ENCODE measurements at places on chromosomes 1 and 21.
A peak's percentile ranks its signal among the peaks of the same experiment; 100 is the strongest.

- DNase-seq: no peak
Measured at GRCh38 chr21:38760762-38761155, 45.0 kb upstream of the ETS2 start.

DNA sequence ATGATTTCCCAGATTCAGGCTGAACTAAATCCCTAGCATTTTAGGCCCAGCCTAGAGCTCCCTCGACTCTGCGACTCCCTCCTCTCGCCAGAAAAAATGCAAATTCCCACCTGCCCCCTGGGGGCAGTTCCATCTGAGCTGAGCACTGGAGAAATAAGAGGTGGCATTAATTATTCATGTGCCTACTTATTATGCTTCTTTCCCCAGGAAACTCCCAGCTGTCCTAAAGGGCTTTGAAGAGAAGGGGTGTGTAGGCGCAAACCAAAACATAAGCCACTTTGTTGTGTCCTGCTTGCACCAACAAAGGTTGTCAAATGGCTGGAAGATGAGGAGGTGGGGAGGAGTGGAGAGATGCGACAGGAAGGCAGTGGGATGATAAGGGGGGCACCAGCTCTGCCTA lies 41.4 kb upstream of the GOLT1A start:
- DNase-seq: no peak

- DNase-seq: no peak
Measured at GRCh38 chr21:46055863-46056281, 42.0 kb upstream of the COL6A2 start.

DNA sequence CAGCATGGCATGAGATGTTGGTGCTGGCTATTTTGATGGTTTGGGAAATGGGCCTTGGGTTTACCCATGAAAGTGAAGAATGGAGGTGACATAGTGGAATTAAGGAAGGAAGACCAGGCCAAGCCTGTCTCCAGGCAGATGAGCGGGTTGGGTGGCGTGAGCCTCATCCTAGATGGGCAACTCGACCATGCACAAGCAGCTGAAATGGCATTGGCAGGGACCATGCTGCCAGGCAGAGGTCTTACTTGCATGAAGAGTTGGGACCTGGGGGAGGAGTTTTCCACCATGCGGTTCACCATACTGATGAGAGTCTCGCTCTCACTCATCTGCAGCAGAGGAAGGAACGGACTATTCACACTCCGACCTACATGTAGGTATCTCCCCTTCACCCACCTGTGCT lies 37.5 kb upstream of the GOLT1A start:
- no peak for DNase-seq

GRCh38 chr1:108678706-108679105 lies 13.4 kb upstream of the PRPF38B start:
- DNase-seq: no peak

DNA sequence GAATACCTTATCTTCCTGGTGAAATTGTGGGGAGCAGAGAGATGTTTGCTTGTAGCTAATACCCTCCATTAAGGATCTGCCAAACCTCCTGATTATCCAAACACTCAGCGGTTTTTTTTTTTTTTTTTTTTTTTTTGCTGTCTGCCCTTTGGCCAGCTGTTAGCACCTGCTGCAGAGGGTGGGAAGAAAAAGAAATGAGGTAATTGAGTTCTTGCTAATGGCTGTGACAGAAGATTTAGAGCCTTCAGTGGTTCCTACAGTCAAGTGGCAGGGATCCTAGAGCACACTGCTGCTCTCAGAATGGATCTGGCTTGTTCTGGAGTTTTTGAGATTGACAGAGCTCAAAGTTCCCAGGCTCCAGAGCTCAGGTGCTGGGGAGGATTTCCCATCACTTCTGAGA lies 342.5 kb downstream of the DISC1 start:
- no peak for DNase-seq

DNA sequence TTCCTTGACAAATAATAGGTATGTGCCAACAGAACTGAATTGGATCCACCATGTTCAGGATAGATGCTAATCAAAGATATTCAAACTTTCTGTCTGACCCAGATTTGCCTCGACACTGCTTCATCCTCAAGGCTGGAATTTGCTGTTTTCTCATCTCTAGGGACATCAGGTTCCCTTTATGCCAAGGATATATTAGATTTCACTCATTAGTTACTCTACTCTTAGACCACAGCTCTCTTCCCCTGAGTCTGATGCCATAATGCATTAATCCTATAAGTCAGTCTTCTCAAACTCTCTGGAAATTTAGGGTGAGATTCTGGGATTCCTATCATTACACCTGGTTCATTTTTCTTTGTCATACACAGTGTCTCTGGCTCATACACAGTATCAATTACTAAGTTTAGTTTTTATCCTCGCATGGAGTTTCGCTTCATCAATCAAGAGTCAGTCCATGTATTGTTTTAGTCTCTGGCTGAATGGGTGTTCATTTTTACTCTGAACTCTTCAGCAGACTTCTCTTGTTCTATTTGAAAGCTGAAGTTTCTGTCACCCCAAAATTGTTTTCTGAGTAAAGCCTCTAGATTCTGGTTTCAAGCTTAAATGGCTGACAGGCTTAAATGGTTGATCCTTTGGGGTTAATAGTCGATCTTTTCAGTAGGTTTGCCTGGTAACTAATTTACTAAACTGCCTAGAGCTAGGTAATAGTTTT lies 9.3 kb upstream of the DCAF6 start:
- DNase-seq: no peak

- no peak for DNase-seq
Measured at GRCh38 chr1:87913361-87913760, 584.7 kb downstream of the LMO4 start.

DNA sequence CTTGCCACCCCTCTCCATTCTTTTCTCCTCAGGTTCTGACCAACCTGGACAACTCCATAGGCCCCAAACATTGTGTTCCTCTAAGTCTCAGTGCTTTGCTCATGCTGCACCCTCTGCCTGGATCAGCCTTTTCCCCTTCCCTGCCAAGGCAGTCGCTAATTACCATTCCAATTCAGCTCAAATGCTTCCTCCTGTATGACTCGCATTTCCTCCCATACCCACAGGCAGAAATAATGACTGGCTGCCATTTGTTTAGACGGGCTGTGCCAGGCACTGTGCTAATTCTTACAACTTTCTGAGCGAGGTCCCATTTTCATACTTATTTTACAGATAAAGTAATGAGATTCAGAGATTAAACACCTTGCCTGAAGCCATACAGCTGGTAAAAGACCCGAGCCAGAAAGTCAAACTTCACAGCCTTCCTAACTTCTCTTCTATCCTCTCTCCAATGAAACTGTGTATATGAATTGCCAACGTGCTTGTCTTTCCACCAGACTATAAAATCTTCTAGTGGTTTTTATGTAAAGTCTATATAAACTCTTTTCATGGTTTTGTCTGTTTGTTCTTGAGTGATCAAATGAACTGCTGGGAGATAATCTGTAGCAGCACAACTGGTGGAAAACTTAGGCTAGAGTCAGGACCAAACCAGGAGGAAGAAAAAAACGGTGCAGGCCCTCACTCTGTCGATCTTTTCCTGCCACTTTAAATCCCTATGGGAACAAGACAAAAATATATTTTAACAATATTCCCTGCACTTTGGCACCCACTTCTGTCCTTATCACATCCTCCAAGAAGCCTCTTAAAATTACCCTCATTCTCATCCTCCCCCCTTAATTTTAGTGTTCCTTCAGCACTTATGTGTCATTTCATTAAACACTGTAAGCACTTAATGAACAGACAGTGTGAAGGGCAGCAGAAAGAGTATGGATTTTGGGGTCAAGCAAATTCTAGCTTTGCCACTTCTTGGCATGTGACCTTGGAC lies 33.7 kb downstream of the RAB3B start:
- DNase-seq: no peak

GRCh38 chr1:34924759-34925555 lies 4.5 kb downstream of the DLGAP3 start:
- no peak for DNase-seq

GRCh38 chr1:30801771-30802198 lies 44.2 kb upstream of the LAPTM5 start:
- peak; percentile 58 for DNase-seq

- DNase-seq: no peak
Measured at GRCh38 chr1:30508611-30509010, 214.8 kb downstream of the MATN1 start.

GRCh38 chr1:226643177-226643576 lies 94.6 kb downstream of the STUM start:
- DNase-seq: peak; percentile 55

DNA sequence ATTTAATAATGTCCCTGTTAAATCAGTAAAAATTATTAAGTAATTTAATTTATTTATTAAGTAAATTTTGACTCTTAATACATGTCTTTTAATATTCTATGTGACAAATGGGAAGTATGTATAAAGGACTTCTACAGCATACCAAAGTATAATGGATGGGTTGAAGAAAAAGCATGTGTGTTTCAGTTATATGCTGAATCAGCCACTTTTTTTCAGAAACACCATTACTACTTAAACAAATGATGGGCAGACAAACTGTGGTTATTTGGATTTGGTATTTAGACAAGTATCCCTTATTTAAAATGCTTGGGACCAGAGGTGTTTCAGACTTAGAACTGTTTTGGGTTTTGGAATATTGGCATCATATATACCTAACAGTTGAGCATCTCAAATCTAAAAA lies 176.3 kb upstream of the DMRTA2 start:
- DNase-seq: no peak

GRCh38 chr21:15775291-15775690 lies 45.5 kb downstream of the USP25 start:
- no peak for DNase-seq

DNA sequence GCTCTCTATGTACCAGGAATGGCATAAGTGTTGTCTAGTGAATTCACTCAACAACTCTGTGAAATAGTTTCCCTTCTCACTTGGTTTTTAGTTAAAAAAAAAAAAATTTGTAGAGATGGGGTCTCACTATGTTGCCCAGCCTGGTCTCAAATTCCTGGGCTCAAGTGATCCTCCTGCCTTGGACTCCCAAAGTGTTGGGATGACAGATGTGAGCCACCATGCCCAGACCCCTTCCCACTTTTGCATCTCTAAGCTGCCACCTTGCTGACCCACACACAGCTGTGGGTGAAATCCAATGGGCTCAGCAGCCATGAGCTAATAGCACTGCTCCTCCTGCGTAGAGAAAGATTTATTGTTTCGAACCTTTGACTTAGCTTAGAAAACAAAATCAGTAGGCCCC lies 33.5 kb downstream of the NEK2 start:
- no peak for DNase-seq

DNA sequence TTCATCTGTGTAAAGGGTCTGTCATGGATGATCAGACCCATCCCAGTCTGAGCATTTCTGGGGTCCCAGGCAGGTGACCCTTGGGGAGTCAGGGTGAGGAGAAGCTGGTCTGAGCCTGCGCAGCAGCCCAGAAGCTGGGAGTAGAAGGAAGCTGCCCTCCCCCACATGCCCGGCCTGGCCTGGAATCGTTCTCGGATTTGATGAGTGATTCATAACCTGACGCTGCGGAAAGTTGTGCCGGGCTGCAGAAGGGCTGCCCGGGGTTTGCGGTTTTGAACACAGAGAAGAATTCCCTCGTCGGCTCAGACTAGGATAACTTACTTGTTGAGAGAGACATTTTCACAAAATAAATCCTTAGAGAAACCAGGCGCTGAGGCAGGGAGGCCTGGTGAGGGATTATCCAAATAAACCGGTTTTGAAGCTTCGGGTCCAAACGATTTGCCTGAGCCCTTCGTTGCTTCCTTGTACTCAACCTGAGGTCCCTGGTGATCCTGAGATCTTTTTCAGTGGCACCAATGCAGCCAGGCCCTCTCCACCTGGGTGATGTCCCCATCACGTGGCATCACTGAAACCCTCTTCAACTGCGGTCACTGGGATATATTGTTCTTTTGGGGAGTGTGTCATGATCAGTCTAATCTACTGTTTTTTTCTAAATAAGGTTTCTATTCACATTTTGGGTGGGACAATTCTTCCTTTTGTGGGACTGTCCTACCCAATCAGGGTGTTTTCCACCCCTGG lies 29.2 kb downstream of the EPHB2 start:
- no peak for DNase-seq

DNA sequence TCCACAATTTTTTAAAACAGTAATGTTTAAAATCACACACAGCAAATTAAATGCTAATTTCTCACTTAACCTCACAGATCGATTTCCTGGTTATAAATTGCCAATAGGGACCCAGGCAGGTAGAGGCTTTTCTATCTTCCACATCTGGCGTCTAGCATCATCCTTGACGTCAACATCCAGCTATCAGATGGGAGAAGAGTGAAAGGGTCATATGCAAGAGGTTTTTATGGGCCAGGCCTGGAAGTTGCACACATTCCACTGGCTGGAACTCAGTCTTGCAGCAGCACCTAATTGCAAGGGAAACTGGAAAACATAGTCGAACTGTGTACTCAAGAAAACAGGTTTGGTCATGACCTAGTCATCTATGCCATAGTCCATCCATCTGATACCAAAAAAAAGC lies 6.0 kb upstream of the EEIG2 start:
- DNase-seq: no peak

GRCh38 chr21:38388203-38388602 lies 110.1 kb downstream of the ERG start:
- DNase-seq: no peak

GRCh38 chr1:163082971-163083370 lies 13.8 kb downstream of the RGS4 start:
- DNase-seq: no peak

GRCh38 chr1:37878071-37878470 lies 18.7 kb upstream of the MTF1 start:
- DNase-seq: no peak

DNA sequence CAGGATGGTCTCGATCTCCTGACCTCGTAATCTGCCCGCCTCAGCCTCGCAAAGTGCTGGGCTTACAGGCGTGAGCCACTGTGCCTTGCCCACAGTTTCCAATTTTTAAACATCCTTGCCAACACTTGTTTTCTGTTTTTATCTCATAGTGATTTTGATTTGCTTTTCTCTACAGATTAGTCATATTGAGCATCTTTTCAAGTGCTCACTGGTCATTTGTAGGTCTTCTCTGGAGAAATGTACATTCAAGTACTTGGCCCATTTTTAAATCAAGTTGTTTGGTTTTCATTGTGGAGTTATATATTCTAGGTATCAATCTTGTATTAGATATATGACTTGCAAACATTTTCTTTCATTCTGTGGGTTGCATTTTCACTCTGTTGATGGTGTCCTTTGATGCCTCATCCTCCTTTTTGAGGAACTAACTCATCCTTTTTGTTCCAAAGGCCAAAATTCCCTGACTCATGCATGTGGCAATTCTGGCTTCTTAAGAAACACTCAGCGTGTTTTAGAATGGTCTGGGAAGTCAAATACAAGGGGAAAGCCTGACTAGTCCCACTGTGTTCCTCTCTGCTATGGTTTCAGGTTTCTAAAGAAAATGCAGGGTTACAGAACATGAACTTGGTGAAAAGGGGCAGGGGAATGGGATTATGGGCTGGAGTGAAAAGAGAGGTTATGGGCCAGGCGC lies 37.3 kb downstream of the PTAFR start:
- no peak for DNase-seq

DNA sequence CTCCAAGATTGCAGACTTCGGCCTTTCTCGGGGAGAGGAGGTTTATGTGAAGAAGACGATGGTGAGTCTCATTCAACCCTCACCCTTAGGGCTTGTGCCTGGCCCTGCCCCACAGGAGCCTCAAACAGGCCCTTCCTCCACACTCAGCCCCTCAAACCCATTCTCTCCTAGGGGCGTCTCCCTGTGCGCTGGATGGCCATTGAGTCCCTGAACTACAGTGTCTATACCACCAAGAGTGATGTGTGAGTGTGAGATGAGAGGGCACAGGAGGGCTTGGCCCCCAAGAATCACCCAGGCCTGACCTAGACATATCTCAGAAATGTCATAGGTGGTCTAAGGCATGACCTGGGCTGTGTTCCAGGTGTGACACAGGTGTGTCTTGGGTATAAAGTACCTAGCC lies 18.3 kb upstream of the MPL start:
- no peak for DNase-seq

All from activated naive CD8-positive, alpha-beta T cell treated with anti-CD3 and anti-CD28 coated beads, Interleukin-2, amount 50 U/mL, for 16 hours (primary cell).